Cerebellum (tissue), 4 donors: ENCODE measurements at places on chromosomes 2 and 18. TPM values are rescaled to one million over a fixed set of nuclear protein-coding genes. Genes with fewer than 3 reads are reported as not detected.

REG1B gene
- total RNA-seq = not detected

FOXI3 gene
- total RNA-seq = 0.36 TPM

CREG2 gene
- total RNA-seq = 8.6 TPM

NGEF gene
- 12.2 TPM for total RNA-seq

CIB4 gene
- total RNA-seq = not detected

DYSF gene
- total RNA-seq = 1.4 TPM

MAPK4 gene
- total RNA-seq = 19.5 TPM

CHRND gene
- total RNA-seq = 0.18 TPM

GALM gene
- total RNA-seq = 8.4 TPM

LRPPRC gene
- total RNA-seq = 97.5 TPM

ADGRF3 gene
- total RNA-seq = 0.18 TPM

SRD5A2 gene
- total RNA-seq = 0.18 TPM

AKAIN1 gene
- total RNA-seq = 6.9 TPM

SULT1C3 gene
- not detected for total RNA-seq

GRHL1 gene
- total RNA-seq = 17.2 TPM

FLACC1 gene
- 3.7 TPM for total RNA-seq

OR6B2 gene
- total RNA-seq = not detected

GPR45 gene
- total RNA-seq = 1.5 TPM

ABCG5 gene
- total RNA-seq = not detected

FN1 gene
- total RNA-seq = 262 TPM

EXOC6B gene
- 76.9 TPM for total RNA-seq

TRIM43B gene
- total RNA-seq = 0.36 TPM

LCT gene
- total RNA-seq = 0.09 TPM
